Gastroesophageal sphincter (tissue), 4 donors: ENCODE measurements at places on chromosomes 7 and 10. TPM values are rescaled to one million over a fixed set of nuclear protein-coding genes. Genes with fewer than 3 reads are reported as not detected.
A peak's percentile ranks its signal among the peaks of the same experiment; 100 is the strongest.

Gene ITPRIP
- total RNA-seq, result 31.5 TPM

Gene INTS15
- total RNA-seq, result 33.6 TPM

Gene EVX1
- total RNA-seq, result not detected

Gene STEAP1B
- 2.8 TPM for total RNA-seq

Gene UBN2
- 11.7 TPM for total RNA-seq

- ATAC-seq, result no peak
Measured at GRCh38 chr10:69826789-69827554, 25.3 kb downstream of the COL13A1 start.

DNA sequence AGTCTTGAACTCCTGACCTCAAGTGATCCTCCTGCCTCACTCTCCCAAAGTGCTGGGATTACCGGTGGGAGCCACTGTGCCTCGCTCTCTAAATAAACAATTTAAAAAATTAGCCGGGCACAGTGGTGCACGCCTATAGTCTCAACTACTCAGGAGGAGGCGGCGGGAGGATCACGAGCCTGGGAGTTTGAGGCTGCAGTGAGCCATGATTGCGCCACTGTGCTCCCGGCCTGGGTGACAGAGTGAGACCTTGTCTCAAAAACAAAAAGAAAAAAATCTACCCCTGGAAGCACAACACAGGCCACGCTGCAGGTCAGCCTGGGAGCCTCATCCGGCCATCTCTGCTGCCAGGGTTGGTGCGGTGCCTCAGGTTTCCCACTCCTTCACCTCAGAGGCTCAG lies 3.8 kb upstream of the EIF3B start:
- ATAC-seq, result no peak

DNA sequence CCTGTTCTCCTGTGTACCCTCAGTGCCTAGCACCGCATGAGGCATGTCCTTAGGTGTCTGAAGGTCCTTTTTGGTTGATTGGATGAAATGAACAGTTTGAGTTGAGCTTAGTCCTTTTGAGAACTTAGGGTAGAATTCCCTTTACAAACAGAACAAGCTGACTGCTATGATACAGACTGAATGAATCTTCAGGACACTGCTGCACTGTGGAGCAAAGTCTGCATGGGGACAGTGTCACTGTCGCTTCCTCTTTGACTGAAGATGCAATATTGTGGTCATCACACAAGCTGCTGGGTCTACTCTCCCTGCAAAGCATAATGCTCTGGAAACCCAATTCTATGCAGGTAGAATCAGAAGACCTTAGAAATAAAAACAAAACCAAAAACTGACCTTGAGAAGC lies 8.6 kb upstream of the PLAU start:
- ATAC-seq, result no peak

GRCh38 chr10:97497572-97498075 lies 598 bp downstream of the MMS19 start:
- peak; percentile 35 for ATAC-seq

DNA sequence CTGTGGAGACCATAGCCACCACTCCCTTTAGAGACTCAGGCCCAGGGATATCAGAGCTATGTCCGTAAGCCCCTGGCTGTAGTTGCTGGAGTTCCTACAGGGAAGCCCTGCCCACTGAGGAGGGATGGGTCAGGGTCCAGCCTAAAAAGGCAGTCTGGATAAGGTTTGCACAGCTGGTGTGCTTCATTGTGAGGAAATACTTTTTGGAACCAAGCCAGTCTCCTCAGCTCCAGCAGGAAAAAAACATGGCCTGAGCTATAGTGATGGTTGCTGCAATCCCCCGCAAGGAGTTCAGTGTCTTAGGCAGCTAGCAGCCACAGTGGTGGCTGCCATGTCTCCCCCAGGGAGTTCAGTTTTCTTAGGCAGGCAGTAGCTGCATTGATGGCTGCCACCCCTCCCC lies 52.6 kb upstream of the CYP2C8 start:
- no peak for ATAC-seq

- no peak for ATAC-seq
Measured at GRCh38 chr10:51313773-51314478, 239.6 kb downstream of the PRKG1 start.

DNA sequence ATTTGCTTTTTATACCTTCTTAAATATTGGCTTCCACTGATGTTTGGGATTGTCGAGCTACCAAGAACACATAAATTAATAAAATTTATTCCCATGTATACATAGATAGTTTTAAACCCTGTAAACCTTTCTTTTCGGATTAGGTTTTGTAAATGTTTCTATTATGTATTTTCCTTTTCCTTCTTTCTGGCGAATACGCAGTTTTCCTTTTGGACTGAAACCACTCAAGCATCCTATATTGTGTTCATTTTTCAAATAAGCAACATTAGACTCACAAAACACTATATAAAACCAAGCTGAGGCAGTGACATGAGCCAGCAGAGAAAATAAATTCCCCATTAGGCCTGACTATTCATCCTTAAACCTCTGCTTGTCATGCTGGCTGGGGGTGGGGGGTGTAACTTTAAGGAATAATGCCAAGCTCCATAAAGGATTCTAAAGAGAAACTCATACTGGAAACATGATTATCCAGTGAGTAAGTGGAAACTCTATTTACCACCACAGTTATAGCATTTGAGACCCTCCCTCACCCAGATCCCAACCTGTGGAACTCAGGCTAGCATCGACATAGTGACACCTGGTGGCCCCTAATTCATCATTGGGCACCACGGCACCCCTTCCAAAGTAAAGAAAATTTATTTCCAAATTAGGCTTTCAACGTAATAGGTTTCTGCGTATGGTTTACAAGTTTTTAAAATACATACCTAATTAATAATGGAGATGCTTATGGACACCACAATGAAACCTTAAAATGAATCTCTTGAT lies 86.5 kb upstream of the CELF2 start:
- no peak for ATAC-seq

GRCh38 chr7:5698720-5699119 lies 82.7 kb downstream of the RNF216 start:
- no peak for ATAC-seq

- no peak for ATAC-seq
Measured at GRCh38 chr10:78559661-78560340, 509.0 kb upstream of the ZMIZ1 start.

- ATAC-seq, result peak; percentile 3
Measured at GRCh38 chr7:149791-150636, 42.4 kb upstream of the FAM20C start.

- ATAC-seq, result no peak
Measured at GRCh38 chr10:26274391-26274790, 57.8 kb downstream of the GAD2 start.

DNA sequence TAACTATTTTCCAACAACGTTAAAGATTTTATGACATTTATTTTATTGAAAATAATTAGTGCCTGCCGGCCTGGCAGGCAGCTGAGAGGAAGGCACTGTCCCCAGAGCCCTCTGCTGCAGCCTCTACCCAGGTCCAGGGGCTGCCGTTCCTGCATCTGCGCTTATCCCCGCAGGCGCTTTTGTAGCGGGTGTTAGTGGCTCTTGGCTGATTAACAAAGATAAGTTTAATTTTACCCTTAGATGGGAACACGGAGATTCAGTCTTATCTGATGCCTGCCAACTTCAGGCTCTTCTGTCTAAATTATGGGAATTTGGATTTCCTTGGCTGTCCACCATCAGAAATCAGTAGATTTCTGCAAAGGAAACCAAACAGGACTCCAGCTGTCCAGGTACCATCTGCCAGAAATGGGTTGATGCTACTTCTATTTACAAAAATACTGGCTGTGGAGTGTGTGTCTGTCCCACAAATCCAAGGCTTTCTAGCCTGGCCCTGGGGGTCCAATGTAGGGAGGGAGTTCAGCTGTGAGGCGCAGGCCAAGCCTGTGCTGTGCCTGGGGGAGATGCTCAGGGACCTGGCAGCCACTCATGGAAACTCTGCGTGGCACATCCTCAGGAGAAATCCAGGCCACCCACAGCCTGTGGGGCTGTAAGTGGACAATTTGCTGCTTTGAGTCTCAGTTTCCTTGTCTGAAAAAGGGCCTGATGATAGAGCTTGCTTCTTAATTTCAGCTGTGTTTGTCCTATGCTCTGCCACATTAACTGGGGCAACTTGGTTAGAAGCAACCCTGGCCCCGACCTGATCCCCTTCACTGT lies 62.0 kb upstream of the IGFBP3 start:
- ATAC-seq, result no peak

- ATAC-seq, result no peak
Measured at GRCh38 chr10:126352453-126352852, 35.8 kb downstream of the ADAM12 start.

- ATAC-seq, result no peak
Measured at GRCh38 chr7:85664341-85664740, 477.5 kb upstream of the SEMA3D start.

DNA sequence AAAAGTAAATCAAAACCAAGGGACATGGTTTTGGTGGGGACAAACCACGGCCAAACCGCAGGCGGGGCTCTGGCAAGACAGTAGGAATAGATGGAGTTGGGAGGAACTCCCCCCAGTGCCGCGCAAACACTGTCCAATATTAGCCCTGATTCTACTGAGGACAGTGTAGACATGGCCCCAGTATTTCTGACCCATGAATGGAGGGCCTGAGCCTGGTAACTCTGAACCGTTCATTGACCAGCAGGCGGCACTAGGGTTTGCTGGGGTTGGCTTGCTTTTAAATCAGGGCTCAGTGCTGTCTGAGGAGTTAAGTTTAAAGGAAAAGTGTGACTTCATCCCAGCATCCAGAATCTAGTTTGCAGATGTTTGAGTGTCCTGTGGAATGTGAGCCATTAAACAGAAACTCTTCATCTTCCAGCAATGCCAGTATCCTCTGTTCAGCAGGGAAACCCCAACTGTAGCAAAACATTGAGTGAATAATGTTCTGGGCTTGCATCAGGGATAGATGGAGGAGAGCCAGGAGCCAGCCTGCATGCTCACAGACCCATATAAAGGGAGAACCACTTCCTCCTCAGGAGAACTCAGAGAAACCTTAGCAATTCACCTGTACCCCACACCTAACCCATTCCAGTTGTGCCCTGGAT lies 147.4 kb upstream of the PRSS58 start:
- no peak for ATAC-seq

GRCh38 chr10:49194212-49194920 lies 6.2 kb upstream of the TMEM273 start:
- no peak for ATAC-seq
